ENCODE measurements at places on chromosomes 3 and 15.

DNA sequence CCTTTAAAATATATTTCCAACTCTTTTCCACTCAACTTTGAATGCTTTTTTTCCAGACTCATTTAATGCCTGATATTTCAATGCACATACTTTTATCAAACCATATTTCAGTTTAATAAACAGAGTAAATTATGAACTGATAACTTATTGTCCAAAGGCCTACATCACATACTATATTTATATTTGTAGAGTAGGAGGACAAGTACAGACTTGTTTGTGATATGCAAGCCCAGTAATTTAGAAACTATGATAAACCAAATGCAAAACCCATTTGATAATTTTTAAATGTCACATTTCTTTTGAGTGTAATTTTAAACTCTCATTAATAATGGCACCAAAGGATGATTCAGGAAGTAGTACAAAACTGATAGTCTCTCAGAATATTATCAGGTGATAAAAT lies 3.3 kb downstream of the RFX7 start:
- DNase-seq = no peak

GRCh38 chr3:135567223-135567622 lies 398.3 kb upstream of the PPP2R3A start:
- DNase-seq = no peak

GRCh38 chr3:16305111-16305541 lies 40.1 kb downstream of the OXNAD1 start:
- no peak for DNase-seq

GRCh38 chr3:128932516-128933212 lies 53.2 kb downstream of the ACAD9 start:
- DNase-seq = no peak

- peak; percentile 61 for DNase-seq
These were observed 32.1 kb upstream of the DENND4A start for GRCh38 chr15:65824031-65824743.

DNA sequence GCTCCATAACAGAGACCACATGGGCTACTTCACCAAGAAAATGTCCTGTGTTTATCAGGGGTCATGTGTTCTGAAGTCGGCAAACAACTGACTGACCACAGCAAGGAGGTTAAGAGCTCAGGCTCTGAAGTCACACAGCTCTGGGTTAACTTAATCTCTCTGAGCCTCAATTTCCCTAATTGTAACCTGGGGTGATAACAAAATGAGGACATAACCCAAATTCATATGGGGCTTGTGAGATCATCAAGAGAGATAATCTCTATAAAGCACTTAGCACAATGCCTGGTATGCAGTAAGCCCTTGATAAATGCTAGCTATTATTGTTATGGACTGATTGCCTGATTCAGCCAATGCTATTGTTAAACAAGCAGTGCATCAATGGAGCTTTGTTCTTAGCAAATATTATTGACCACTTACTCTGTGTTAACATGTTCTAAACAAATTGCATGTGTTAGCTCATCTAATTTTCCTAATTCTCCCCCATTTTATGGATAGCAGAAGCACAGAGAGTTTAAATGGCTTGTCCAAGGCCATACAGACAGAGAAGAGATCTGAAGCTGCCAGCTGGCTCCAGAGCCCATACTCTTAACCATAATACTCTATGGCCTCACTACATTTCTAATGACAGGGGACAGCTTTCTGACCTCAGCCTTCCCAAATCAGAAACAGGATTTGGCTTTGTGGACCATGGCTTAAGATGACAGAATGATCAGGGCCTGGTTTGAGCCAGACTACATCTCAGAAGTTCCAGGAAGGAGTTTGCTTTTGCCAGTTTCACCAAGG lies 78.3 kb downstream of the SHQ1 start:
- no peak for DNase-seq

All from pulmonary artery endothelial cell (primary cell).